Left ventricle myocardium superior (tissue), 1 donor: ENCODE measurements at places on chromosomes 11 and 22.

DNA sequence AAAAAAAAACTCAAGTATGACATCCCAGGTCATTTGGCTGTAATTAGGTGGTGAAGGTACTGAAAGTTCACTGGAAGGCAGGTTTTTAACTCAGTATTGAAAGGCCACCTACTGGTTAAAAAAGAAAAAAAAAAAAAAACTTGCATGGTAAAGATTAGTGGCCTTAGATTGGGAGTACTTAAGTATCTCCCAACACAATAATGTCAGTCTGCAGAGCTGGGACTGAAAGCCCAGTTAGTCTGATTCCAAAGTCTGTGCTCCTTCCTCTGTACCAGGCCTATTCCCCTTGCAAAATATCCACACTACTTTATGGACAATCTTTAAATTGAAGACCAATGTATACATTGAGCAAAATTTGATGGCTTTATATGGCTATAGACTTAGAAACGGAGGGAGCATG lies 85.5 kb downstream of the NOX4 start:
- DNase-seq = no peak

GRCh38 chr11:109870297-109870696 lies 222.9 kb upstream of the ZC3H12C start:
- DNase-seq = no peak

DNA sequence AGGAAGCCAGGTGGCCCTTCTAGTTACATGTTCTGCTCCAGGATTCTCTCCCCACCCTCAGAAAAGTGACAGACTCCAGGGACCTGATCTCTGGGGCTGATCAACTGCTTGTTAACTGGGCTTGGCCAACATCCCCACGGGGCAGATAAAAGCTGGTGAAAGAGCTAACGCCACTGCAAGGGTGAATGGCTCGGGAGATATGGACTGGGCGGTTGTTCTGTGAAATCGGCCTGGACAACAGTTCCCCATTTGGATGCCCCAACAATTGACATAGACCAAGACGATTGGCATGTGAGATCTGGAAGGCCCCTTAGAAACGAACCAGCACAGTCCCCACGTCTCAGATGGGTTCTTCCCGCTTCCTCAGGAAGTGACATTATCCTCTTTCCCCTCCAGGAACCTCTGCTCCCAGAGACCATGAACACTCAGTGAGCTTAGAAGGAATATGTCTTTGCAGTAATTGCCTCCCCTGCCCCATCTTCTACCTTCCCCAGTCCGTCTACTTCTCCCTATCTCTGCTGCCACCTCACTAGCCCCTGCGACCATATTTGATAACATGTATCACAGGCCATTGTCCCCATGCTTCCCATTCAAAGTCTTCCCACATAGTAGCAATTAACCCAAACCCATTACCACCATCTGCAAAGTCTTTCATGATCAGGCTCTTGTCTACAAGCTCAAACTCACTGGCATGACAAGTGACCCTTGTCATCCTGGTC lies 5.6 kb upstream of the PRG2 start:
- no peak for DNase-seq

GRCh38 chr11:57210781-57211180 lies 26.3 kb downstream of the APLNR start:
- no peak for DNase-seq

GRCh38 chr22:25692397-25693267 lies 49.4 kb upstream of the MYO18B start:
- no peak for DNase-seq

GRCh38 chr11:66614073-66614472 lies 2.4 kb upstream of the RBM14 start:
- no peak for DNase-seq

- no peak for DNase-seq
Observed at GRCh38 chr11:61969838-61970662, 2.6 kb upstream of the FTH1 start.

- DNase-seq = peak; percentile 57
Observed at GRCh38 chr11:99352642-99353041, 331.9 kb downstream of the CNTN5 start.

DNA sequence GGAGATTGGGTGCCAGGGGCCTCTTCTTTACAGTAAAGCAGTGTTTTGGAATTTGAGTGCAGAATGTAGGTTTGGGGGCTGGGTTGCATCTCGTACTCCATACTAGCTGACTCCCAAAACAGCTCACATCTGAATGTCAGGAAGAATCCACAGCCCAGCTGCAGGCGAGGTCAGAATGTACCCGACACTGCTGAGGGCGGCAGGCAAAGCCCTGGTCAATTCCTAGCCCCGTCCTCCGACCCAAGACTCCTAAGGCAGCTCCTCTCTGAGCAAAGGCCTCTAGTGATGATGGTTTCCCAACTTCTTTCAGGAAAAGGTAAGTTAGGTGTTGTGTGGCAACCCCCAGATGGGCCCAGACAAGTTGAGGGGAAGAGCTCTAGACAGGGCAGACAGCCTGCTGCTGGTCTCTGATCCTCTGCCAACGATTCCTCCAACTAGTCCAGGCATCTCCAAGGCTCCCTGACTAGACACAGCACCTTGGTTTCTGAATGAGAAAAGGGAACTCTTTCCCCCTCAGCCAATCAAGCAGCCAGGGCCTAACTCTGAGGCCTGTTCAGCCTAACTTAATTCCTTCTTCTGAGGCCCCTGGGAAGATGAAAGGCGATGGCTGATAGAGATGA lies 8.6 kb downstream of the LARGE2 start:
- DNase-seq = no peak

DNA sequence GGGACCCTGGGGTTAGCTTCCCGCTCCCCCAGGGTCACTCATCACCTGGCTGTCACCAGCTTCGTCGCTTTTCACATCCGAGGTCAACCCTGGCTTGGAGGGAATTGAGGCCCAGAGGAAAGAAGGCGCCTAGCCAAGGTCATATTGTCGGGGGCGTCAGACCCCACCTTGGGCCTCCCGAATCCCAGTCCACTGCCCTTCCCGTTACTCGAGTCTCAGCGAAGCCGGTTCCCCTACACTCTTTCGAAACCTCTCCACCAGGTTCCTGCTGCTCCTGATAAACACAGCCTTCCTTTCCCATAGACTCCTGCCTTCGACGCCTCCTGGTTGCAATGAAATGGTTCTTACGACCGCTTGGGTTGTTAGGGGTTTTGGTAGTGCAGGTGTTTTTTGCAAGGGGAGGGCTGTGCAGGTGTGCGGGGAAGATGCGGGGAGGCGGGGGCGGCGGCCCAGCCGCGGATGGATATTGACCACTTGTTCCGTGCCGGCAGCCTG lies 642 bp downstream of the NAA40 start:
- no peak for DNase-seq
